ENCODE measurements at places on chromosomes 12 and 14. TPM values are rescaled to one million over a fixed set of nuclear protein-coding genes. Genes with fewer than 3 reads are reported as not detected.

GRCh38 chr12:9782547-9783382, 22.1 kb upstream of the CD69 start:
- no peak for DNase-seq

- DNase-seq = no peak
Observed at GRCh38 chr12:94623161-94623920, 27.0 kb downstream of the TMCC3 start.

- no peak for DNase-seq
Observed at GRCh38 chr14:76006253-76006652, 20.7 kb downstream of the IFT43 start.

DNA sequence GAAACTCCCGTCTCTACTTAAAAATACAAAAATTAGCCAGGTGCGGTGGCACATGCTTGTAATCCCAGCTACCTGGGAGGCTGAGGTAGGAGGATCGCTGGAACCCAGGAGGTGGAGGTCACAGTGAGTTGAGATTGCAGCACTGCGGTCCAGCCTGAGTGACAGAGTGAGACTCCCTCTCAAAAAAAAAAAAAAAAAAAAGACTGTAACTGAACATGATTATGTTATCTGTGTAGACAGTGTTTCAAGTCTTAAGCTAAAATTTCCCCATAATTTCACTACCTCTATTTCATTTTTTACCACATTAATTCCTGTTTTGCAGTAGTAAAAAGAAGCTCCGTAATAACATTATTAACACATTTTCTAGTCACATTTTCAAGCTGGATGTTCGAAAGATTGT, 5.4 kb downstream of the PLBD1 start:
- no peak for DNase-seq

DNA sequence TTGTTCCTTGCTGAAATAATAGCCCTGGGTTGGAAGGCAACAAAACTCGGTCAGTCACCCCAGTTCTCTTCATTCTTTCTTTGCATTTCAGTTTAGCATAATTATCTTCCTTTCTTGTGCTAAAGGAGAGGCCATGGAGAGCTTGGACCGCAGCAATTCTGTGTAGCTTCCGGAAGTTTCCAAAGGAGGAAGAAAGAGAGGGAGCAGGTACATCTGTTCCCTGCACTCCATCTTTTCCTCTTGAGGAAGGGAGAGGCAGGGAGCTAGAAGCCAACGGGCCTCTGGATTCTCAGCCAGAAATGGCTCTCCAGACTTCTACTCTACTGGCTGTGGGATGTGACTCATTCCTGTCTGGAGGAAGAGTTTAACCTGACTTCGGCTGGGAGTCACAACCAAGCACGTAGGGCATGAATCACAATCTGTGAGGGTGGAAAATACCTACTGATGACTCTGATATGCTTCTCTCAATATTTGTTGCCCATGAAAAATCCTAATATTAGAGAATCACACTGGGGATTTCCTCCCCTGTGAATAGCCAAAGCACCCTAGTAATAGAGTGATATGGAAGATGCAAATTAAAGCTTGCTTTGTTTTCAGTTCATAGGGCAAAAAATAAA, 17.0 kb downstream of the ANO6 start:
- no peak for DNase-seq

- DNase-seq = no peak
Observed at GRCh38 chr12:109962398-109962797, 33.8 kb downstream of the GIT2 start.

- no peak for DNase-seq
Observed at GRCh38 chr14:52042371-52043289, 26.2 kb downstream of the NID2 start.

DNA sequence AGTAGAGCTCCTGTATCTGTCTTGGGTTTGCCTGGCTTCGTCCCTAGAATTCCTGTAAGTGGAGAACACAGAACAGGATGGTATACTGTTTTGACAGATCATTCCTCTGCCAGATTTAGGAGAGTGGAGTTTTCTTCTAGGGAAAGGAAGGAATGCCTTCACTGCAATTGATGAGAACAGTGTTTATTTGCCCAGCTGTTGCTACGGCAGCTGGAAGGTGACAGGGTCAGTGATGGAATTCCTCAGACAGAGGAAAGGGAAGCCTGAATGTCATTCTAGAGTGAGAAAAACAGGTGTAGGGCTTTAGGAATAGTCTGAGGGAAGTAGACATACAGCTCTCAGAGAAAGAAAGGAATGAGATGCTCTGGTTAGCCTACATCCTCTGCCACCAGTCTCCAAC, 11.7 kb downstream of the CSRNP2 start:
- DNase-seq = no peak

DNA sequence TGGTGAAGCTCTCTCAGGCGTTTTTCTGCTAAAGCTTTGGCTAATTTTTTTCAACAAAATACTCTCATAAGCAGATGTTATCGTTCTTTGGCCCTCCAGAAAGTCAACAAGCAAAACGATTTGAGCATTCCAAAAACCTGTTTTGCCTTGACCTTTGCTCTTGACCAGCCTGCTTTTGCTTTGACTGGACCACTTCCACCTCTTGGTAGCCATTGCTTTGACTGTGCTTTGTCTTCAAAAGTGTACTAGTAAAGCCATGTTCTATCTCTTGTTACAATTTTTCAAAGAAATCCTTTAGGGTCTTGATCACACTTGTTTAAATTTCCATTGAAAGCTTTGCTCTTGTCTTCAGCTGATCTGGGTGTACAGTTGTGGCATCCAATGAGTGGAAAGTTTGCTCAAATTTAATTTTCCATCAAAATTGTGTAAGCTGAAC, 10.7 kb upstream of the ARID4A start:
- DNase-seq = no peak

- no peak for DNase-seq
Observed at GRCh38 chr12:2306735-2307134, 253.9 kb downstream of the CACNA1C start.

- no peak for DNase-seq
Observed at GRCh38 chr12:517538-517937, 57.8 kb downstream of the B4GALNT3 start.

GRCh38 chr12:42865282-42865681, 275.7 kb upstream of the PRICKLE1 start:
- DNase-seq = no peak

GRCh38 chr12:115840159-115840558, 437.3 kb downstream of the MED13L start:
- no peak for DNase-seq

GRCh38 chr12:65517656-65518210, 239.2 kb downstream of the MSRB3 start:
- no peak for DNase-seq

GRCh38 chr12:106256524-106256923, 8.7 kb upstream of the CKAP4 start:
- no peak for DNase-seq

GRCh38 chr12:132275110-132275531, 54.3 kb downstream of the GALNT9 start:
- DNase-seq = no peak

GRCh38 chr14:100790502-100791347, 35.2 kb upstream of the MEG3 start:
- no peak for DNase-seq

TBC1D30 gene
- 0.13 TPM for total RNA-seq

NELL2 gene
- 10.1 TPM for total RNA-seq

RNASE7 gene
- not detected for total RNA-seq

ZNF10 gene
- total RNA-seq = 4.8 TPM

ERP27 gene
- 7.2 TPM for total RNA-seq

PLEKHH1 gene
- total RNA-seq = 0.63 TPM

SPX gene
- 1.1 TPM for total RNA-seq

SLC5A8 gene
- total RNA-seq = not detected

Measured in activated CD4-positive, alpha-beta memory T cell treated with anti-CD3 and anti-CD28 coated beads, Interleukin-2, amount 10 ng/mL, durations not matched to agents 7 days and 5 days (primary cell).